Skeletal muscle cell (primary cell): ENCODE measurements at places on chromosomes 6 and 20.
A peak's percentile ranks its signal among the peaks of the same experiment; 100 is the strongest.

DNA sequence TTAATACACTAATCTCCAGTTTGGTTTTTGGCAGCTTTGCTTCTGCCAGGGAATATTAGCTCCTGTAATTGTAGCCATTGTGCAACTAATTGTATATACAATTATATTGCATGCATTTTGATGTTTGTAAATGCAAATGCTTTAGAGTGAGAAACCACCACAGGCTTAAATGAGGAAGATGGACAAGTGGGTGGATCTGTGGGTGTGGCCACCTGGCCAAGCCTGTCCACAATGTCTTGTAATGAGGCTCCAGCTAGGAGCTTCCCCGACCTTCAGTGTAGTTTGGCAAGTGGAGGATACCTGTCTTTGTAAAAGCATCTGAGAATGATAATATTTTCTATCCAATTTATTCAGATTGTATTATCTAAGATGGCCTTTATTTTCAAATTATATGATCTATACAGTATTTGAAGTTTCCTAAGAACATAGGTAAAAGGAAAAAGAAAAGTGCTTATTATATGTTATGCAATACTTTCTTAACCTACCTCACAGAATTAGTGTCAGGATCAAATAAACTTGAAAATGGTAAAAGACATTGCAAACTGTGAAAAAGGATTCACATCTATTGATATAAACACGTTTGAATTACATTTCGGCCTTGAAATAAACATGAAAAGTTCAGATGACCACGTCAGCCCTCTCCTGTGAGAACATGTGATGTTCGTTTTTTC, 49.3 kb upstream of the ARID1B start:
- DNase-seq, result no peak

DNA sequence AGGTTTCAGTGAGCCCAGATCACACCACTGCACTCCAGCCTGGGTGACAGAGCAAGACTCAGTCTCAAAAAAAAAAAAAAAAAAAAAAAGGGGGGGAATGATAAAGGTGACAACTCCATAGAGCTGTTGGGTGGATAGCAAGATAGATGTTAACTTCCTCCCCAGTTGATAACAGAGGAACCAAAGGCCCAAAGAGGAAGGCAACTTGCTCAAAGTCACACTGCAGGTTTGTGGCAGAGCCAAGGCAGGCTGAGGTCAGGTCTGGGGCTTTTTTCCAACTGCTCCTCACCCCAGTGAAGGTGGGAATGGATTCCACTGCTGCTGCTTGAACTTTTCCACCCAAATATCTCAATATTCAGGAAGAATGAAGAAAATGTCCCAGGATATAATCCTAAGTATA, 26.7 kb downstream of the HCK start:
- DNase-seq, result no peak

DNA sequence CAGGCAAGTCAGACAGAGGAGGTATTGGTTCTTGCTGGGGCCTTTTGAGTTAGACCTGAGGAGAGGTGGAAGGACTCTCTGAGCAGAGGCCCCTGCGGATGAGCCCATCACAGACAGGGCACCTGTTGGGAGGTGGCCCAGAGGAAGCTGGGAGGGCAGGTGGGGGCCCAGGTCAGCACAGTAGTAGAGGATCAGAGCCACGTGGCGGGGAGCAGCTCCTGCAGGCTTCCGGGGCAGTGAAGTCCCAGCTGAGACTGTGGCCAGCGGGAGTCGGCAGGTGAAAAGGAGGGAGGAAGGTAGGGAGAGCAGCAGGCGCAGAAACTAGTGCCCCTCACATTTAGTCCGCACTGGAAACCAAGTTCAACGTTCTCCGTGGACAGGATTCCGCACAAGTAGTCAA, 61.8 kb downstream of the RSPH3 start:
- no peak for DNase-seq

DNA sequence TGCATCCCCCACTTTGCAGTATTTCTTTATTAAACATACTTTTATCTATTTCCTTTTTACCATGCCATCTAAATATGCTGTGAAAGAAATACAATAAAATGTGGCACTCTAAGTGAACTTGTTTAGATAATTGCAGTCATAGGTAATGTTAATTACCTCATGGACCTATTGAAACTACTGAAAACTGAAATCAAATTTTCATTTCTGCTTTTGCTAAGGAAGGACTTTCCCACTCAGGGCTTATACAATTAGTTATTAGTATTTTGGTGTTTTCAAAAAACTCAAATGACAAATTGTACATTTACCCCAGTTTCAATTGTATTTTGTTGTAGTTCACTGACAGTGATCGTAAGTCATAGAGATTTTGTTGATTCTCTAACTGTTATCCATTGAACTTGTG, 88.4 kb downstream of the ID4 start:
- no peak for DNase-seq

GRCh38 chr6:160986851-160987250, 4.7 kb upstream of the MAP3K4 start:
- no peak for DNase-seq

GRCh38 chr20:50417023-50417329, 93.2 kb upstream of the PTPN1 start:
- no peak for DNase-seq

DNA sequence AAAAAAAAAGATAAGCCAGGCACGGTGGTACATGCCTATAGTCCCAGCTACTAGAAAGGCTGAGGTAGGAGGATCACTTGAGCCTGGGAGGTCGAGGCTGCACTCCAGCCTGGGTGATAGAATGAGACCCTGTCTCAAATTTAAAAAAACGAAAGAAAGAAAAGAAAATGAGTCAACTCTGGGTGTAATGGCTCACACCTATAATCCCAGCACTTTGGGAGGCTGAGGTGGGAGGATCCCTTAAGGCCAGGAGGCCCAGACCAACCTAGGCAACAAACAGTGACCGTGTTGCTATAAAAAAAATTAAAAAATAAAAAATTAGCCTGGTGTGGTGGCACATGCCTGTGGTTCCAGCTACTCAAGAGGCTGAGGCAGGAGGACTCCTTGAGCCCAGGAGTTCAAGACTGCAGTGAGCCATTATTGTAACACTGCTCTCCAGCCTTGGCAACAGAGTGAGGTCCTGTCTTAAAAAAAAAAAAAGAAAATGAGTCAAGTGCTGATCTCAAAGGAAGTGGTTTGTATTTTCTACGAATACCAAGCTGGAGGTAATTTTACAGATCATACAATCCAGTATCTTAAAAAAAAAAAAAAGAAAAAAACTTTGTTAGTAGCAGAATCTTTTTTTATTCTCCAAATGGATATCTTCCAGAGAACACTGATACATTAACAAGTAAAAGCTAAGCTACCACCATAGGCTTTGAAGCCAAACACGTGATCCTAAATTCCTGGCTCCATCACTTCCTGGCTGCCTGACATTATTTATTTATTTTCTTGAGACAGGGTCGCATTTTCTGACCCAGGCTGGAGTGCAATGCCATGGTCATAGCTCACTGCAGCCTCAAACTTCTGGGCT, 5.7 kb downstream of the COMMD7 start:
- DNase-seq, result no peak

DNA sequence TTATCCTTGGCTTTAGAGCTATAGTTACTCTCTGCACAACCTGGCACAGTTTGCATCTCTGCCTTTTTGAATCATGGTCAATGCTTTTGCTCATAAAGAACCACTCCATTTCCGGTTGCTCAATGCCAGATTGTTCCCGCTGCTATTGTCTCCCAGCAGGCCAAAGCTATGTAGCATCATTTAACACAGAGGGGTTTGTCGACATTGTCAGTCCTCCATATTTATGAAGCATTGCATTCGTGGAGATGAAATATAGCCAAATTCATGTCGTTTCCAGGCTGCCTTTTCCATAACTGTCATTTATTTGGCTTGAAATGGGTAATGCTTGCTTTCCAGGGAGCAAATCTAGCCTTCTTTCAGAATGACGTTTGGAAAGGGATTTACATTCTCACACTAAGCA, 598.8 kb downstream of the EPHA7 start:
- DNase-seq, result no peak

GRCh38 chr6:33875696-33876095, 71.9 kb upstream of the MLN start:
- no peak for DNase-seq

DNA sequence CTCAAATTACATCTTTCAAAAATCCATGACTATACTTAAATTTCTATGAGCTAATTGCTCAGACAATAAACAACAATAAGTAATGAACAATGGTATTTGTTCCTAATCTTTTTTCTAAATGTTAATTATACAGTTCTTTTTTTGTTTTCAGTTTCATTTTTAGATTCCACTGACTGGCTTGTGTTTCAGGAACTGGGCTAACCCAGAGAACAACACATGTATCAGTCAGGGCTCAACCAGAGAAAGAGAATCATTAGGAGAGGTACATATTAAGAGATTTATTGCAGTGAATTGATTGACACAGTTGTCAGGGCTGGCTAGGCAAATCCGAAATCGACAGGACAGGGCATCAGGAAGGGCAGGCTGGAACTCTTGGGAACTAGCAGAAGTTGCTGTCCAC, 182.8 kb downstream of the GRM1 start:
- DNase-seq, result no peak

GRCh38 chr20:57653910-57654309, 33.7 kb upstream of the ZBP1 start:
- no peak for DNase-seq

GRCh38 chr6:9140951-9141460, 705.7 kb upstream of the SLC35B3 start:
- DNase-seq, result no peak

- no peak for DNase-seq
These were observed 89.0 kb downstream of the SLC2A10 start for GRCh38 chr20:46798430-46798829.

DNA sequence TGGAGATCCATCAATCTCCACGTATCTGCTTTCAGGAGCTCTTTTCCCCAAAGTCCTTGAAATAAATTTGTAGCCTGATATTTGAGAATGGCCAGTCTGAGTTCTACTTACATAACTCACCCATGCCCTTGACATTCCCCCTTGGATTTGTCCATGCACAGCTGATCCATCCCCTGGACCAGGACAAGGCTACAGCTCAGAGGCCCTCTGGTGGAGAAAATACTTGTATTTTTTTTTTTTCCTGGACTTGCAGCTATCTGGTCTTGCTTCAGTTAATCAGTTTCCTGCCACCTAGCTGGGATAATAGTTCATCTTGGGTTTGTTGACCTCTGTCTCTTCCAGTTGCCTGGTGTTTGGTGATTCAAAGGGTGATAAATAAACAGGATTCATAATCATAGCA, 467.6 kb downstream of the DHX35 start:
- no peak for DNase-seq

- DNase-seq, result no peak
These were observed 204.7 kb upstream of the EXOC2 start for GRCh38 chr6:897528-898207.

GRCh38 chr20:6715401-6715941, 52.0 kb upstream of the BMP2 start:
- DNase-seq, result no peak

GRCh38 chr6:27296106-27296783, 15.8 kb downstream of the POM121L2 start:
- no peak for DNase-seq

DNA sequence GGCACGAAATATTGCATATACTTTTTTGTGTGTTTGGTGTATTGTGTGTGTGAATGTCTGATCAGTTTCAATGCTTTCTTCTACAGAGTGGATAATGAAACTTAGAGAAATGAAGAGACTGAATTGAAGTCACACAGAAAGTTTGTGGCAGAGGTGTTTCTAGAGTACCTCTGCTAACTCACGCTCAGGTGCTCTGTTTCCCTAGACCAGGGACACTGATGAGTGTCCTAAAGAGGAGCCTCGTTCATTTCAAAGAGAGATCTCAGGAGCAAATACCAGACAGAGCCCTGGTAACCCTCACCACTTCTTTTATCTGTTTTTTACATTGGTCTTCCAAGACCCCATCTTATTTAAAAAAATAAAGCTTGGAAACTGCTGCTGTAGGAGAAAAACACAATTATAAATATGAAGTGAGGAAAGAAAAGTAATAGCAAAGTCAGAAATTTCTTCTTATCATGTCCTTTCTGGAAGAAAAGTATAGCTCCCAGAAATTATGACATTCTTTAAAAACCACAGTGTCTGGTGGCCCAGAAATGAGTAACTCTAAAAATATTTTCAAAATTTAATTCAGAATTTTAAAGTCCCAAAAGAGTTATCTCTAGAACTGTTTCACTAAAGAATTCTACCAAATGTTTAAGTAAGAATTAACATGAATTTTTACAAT, 720.6 kb downstream of the RFPL4B start:
- DNase-seq, result no peak

DNA sequence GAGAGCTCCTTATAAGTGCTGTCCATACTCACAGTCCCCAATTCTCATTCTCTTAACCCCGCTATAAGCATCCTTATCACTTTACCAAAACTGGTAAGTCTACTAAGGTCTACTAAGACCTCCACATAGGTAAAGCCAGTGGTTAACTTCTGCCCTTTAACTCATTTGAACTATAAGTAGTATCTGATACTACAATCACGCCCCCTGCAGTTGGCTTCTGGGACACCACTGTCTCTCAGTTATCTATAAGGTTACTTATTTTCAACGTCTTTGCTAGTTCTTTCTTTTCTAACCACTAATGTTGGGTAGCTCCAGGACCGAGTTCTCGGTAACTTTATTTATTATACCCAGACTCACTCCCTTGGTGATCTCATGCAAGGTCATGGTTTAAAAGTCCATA, 142.6 kb downstream of the ARHGAP18 start:
- DNase-seq, result no peak

DNA sequence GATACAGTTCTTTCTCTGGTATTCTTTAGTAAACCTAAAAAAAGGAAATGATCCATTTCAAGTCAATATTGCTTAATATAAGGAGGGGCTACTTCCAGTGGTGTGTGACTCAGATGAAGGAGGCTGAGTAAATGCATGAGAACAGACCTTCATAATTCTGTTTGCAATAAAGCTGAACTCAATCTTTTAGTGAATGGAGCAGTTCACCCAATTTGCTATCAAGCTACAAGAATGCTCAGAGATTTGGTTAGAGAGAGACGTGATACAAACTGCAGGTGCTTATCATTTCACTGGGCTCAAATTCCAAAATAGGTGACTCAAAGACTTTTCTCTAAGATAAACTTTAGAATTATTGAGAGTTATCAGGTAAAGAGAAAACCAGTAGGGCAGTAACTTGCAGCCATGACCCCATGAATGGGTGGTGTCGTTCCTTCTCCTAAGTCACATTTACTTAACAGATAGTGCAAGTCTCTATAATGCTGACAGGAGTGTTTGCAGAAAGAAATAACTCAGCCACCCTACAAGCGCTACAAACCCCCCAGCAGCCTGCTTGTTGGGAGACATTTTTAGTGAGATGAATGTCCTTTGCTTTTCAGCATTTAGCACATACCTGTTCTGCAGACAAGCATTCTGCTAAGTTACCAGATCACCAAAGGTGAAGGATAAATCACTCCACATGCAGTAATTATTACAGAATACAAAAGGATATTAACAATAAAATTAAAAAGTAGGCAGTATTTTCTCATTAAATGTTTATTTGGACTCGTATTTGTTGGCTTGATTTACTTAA, 16.4 kb upstream of the BLOC1S5 start:
- DNase-seq, result peak; percentile 58

GRCh38 chr20:38143238-38143645, 21.8 kb downstream of the TGM2 start:
- DNase-seq, result no peak

DNA sequence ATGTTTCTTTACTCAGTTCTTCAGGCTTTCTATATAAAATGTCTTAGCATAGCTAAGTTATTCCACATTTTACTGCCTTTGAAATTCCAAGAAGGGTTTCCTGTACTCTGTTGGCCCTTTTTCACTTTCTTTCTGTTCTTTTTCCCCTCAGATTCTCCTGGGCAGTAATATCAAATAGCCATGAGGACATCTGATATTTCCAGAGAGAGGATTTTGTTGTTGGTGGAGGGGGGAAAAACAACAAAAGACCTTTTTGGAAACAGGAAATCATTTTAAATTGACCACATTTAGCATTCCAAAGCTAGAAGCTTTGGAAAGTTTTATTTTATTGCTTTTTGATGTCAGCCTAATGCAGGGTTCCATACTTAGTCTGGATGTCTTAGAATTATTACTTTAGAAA, 445.4 kb downstream of the GJA1 start:
- no peak for DNase-seq
